ENCODE measurements at places on chromosomes 3 and 15.

DNA sequence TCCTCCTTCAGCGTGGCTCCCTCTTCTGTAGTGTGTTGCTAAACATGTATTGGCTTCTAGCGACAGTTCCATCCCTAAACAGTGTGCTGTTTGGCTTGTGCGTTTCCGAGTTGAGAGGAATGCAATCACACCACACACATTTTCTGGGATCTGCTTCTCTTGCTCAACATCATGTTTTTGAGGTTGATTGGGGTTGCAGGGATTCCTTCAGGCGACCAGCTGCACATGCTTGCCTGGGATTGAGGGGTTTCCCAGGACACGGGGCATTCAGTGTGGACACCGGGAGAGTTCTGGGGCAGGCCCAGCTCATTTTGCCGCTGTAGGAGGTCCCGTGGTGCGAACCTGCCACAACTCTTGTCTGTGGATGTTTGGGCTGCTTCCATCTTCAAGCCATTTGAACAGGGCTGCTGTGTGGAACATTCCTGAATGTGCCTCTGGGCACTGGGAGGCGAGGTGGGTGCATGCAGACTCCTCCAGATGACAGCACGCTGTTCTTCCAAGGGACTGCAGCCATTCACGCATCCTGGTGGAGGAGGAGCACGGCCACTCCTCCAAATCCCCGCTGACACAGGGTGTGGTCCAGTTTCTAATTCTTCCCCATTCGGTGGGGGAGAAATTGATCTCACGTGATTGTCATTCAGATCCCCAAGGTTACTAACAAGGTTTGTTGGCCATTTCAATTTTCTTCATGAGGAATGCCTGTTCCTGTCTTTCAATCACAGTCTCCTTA lies 82.8 kb downstream of the PLXNA1 start:
- no peak for DNase-seq

DNA sequence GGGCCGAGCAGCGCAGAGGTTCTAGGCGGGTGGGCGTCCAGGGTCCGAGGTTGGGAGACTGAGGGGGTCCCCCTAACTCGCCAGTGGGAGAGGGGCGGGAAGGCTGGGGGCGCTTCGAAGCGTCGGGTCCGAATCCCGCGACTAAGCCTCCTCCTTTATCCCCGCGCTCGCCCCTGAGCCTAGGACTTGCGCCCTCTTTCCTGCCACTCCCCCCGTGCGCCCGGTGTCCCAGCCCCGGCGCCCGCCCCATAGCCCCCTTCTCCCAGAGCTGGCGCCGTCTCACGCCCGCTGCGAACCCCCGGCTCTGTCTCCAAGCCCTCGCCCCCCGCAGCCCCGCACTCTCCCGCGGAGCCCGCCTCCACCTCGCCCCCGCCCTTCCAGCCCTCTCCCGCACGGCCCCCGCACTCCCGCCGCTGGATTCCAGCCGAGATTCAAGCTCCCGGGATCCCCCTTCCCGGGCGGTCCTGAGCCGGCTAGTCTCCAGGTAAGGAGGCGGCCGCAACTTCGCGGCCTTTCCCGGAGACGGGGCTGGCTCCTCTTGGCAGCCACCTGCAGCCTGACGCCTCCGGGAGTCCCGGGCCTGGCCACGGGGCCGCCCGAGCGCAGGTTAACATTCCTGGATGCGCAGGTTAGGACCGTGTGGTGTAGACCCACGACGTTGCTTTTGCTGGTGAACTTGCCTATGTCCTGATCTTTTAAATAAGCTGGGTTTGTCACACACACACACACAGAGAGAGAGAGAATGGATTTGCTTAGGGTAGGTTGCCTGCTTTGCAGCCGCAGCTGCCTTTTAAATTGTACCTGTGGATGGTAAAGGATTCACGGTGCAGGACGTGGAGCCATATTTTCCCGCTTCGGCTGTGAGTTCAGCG lies 563 bp downstream of the PXYLP1 start:
- DNase-seq: peak; percentile 29

DNA sequence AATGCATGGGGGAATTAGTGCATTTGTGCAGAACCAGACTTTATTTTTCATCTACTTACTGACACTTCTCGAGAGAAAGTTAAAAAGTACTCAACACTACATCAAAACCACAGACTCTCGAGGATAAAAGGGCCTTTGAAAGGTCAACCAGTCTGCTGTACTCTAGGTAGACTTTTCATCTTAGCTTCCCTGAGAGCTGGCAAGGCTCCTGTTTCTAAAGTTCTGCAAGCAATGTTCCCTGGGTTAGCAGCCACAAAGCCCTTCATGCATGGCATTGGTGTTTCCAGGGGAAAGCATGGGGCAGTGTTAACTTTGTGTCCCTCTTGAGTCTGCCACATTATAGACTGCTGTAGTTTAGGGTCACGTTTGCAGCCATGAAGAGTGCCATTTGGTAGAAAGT lies 106.4 kb upstream of the PFN2 start:
- DNase-seq: no peak

DNA sequence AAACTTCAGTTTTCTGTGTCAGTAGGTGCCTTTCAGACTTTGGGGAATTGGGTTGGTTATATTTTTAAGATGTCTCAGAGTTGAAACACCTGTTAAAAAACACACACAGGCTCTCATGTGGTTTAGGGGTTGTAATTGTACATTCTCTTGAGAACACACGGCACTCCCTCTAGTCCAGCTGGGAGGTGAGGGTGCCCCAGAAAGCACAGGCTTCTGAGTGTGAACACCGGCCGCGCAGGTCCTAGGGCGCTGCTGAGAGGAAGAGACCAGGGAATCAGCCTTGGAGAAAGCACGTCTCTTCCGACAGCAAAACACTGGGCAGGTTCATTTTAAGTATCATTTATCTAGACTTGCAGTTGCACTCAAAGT lies 68.0 kb upstream of the RPL35A start:
- DNase-seq: no peak

DNA sequence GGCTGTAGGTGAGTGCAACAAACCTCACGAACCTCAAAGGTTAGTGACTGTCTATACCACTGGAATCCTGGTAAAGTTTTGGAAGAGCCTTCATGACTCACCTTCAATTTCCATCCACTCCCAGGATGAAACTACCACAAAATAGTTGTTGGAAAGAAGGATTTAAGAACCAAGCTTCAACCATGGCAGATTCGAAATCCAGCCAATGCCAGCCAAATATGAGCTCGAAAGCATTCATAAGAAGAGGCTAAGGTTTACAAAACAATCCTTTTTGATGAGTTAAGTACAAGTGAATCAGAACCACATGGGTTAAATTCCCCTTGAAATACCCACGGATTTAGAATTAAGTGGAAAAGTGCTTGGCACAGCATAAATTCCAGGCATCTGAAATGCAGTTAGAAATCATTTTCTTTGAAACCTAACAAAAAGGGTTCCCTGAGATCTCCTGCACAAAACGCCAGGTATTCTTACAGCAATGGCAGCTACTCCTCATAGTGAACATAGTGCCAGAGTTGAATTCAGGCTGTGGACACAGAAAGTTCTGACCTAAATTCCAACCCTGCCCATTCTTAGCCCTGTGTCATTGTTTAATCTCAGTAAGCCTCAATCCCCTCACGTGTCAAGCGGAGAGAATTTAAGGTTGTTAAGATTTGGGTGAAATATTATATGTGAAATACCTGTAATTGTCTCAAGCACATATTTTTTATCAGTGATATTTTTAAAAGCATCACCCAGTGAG lies 89.2 kb downstream of the FBN1 start:
- no peak for DNase-seq

DNA sequence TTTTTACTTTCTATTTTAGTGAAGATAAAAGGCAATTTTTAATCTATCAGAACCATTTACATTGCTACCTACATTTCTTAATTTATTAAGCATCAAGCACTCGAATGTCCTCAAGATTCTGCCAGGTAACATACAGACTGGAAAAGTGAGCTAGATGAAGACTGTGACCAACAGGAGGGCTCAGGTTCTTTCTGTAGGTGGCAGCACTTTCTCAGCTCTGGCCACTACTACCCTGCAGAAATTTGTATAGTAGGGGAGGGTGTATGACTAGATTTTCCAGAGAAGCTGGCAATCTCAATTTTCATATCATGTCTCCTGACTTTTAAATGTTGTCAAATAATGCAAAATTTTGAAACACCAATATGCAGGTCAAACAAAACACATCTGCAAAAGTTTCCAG lies 165.0 kb upstream of the SUCLG2 start:
- no peak for DNase-seq

- no peak for DNase-seq
These were observed 60.6 kb downstream of the GRIP2 start for GRCh38 chr3:14479591-14479990.

DNA sequence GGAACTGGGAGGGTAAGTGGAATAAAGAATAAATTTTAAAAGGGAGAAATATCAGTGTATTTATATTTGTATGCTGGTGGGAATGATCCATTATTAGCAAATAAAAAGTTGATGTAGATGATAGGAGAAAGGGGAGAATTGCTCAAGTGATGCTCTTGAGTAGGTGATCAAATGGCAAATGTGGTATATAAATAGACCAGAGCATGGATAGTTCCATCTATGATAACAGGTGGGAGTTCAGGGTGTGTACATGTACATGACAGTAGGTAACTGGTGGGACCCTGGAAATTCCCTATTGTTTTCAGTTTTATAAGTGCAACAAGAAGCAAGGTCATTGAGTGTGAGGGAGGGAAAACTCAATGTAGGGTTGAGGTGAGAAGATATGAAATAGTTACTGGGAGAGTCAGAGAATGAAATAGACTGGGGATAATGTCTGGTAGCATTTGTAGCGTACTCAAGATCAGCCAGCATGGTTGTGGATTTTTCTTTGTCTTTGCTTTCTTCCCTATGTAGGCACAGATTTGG lies 31.3 kb upstream of the EBLN2 start:
- DNase-seq: no peak

DNA sequence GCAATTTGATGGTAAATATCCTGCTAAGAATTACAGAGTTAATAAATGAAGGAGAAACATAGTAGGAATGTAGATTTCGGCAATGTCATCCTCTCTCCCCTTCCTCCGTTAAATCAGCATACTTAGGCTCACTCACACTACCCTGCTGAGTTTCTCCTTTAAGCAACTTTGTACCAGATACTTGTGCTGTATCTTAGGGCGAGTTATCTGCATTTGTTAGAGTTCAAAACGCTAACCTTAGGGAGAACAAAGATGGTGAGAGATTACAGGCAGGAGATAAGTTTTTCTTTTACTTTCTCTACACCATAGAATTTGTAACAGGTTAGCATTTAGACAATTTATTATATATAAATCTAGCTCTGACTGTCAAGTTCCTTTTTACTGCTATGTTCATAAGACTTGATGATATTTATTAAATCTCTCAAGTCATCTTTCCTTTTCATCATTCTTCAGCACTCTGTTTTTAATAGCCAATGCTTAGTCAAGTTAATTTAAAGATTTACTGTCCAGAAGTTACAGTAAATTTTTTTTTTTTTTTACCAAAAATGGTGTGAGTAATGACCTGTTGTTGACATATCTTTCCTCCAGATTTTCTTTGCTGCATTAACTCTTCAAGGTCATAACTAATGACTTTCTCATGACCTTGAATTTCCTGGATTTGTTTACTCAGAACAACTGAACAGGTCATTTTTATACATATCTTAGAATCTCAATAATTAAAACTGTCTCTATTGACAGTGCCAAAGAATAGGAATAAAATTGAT lies 22.2 kb downstream of the SUCNR1 start:
- DNase-seq: no peak

DNA sequence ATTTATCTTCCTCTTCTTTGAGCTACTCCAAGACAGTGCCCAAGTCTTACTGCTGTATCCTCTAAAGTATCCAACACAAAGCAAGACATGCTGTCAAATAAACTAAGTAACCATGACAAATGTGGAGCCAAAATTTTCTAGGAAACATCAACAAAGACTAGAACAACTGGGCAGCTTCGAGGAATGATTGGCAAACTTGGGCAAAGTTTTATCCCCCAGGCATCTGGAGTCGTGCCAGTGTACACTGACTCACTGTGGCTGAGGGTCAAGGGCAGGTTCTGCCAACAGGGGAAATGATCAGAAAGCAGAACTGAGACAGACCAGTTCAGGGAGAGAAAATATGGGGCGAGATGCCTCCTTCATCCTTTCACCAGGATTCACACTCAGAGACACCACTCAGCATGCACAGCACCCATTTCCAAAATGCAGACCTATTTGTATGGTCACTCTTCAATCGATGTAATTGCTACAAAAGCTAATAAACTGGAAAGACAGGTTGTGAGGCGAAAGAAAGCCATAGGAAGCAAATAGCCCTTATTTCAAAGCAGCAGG lies 65.8 kb downstream of the MB21D2 start:
- DNase-seq: peak; percentile 27

DNA sequence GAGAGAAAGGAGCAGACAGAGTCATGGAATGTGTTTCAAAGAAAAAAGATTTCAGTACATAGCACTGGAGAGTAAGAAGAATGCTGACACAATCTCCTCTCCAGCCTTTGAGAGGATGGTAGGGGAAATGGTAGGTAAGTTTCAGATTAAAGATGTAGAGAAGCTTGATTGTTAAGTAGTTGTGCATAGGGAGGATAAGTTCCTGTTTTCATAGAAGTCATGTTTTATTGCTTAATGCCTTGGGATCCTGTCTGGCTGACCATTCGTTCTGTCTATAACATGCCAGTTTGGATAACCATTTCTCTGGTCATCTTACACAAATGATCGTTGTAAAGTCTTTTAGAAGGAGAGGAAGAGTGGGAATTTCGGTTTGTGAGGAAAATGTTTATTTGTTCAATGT lies 95.7 kb upstream of the IGSF10 start:
- DNase-seq: no peak

DNA sequence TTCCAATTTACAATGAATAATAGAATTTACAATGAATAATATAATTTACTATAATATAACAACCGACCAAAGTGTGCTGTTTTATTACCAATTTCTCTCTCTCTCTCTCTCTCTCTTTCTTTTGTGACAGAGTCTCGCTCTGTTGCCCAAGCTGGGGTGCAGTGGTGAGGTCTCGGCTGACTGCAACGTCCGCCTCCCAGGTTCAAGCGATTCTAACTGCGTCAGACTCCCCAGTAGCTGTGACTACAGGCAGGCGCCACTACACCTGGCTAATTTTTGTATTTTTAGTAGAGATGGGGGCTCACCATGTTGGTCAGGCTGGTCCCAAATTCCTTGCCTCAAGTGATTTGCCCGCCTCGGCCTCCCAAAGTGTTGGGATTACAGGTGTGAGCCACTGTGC lies 17.0 kb upstream of the CCNL1 start:
- no peak for DNase-seq

GRCh38 chr3:37923569-37924040 lies 61.9 kb downstream of the CTDSPL start:
- no peak for DNase-seq

DNA sequence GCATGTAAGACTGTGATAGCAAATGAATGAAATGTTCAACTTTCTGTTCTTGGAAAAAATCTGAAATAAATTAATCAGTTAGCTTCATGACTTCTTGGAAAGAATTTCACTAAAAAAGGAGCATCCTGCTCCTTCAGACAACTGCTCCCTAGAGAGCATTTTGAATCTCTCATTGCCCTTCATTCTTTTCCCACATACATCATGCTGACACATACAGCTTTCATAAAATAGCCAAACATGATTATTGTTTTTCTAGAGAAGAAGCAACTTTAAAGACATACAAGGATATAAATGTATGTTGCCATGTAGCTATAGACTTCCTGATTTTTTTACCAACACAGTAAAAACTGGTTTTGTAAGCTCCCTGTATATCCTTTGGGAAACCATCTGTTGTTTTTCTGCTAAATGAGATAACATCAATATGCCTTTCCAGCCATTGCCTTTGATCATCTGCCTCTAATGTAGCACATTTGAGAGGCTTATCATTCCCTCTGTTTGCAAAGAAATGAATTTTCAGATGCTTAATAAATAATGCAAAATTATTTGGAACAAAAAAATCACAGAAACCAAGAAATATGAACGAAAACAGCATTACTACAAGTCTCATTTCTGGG lies 248.2 kb upstream of the GPR149 start:
- no peak for DNase-seq

Data from frontal cortex (tissue), 4 donors.